ENCODE measurements at places on chromosomes 6 and 20.

- DNase-seq: no peak
Measured at GRCh38 chr6:17220040-17220910, 60.9 kb upstream of the RBM24 start.

DNA sequence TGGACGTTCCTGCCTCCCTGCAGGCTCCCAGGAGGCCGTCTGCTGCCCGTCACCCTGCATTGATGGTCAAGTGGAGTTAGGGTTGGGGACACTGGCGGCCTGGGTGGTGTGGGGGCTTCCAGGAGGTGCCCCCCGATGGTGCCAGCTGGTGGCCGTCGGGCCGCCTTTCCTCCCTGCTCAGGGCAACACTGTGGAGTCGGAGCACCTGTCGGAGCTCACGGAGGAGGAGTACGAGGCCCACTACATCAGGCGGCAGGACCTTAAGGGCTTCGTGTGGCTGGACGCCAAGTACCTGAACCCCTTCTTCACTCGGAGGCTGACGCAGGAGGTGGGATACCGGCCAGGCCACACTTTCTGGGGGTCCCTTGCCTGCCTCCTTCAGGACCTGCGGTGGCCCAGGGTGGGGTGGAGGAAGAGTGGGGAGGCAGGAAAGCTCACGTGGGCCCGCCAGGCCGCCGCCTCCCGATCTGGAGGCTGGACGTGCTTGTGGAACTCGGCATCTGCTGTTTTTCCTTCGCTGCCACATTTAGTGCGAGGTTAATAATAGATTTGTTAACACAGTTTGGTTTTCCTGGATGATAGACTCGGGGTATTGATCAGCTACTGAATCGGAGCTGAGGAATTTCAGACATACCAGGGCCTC lies 28.6 kb downstream of the SPATA2 start:
- no peak for DNase-seq

DNA sequence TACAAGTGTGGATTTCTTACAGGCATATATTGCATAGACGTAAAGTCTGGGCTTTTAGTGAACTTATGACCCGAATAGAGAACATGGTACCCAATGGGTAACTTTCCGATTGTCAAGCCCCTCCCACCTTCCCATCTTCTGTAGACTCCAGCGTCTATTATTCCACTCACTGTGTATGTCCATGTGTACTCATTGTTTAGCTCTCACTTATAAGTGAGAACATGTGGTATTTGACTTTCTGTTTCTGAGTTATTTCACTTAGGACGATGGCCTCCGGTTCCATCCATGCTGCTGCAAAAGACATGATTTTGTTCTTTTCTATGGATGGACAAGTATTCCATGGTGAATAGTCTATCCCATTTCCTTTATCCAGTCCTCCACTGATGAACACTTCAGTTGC lies 306.4 kb downstream of the CD83 start:
- no peak for DNase-seq

DNA sequence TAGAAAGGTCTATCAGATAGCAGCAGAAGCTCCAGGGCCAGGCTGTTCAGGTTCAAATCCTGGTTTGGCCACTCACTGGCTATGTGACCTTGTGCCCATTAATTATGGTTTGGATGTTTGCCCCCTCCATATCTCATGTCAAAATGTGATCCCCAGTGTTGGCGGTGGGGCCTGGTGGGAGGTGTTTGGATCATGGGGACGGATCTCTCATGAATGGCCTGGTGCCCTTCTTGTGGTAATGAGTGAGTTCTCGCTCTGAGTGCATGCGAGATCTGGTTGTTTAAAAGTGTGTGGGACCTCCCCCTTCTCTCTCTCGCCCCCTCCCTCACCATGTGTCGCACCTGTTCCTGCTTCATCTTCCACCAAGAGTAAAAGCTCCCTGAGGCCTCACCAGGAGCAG lies 240.9 kb downstream of the LRFN2 start:
- peak; percentile 7 for DNase-seq

- DNase-seq: peak; percentile 14
Measured at GRCh38 chr20:49052334-49052733, 6.2 kb downstream of the CSE1L start.

DNA sequence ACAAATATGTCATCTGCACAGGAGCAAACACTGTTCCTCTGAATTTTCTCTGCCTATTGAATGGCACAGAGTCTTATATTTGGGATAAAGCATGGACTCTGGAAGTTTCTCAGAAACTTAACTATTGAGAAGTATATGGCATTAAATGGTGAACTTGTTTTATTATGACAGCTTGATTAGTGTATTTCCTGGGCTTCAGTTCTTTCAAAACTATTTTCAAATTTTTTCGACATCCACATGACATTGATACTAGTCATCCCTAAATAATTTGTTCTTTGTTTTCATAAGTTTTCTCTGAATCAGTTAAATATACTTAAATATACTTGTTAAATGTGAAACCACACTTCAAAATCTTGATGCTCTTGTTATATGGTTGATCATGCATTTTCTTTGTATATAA lies 144.0 kb upstream of the TSHZ2 start:
- DNase-seq: no peak

DNA sequence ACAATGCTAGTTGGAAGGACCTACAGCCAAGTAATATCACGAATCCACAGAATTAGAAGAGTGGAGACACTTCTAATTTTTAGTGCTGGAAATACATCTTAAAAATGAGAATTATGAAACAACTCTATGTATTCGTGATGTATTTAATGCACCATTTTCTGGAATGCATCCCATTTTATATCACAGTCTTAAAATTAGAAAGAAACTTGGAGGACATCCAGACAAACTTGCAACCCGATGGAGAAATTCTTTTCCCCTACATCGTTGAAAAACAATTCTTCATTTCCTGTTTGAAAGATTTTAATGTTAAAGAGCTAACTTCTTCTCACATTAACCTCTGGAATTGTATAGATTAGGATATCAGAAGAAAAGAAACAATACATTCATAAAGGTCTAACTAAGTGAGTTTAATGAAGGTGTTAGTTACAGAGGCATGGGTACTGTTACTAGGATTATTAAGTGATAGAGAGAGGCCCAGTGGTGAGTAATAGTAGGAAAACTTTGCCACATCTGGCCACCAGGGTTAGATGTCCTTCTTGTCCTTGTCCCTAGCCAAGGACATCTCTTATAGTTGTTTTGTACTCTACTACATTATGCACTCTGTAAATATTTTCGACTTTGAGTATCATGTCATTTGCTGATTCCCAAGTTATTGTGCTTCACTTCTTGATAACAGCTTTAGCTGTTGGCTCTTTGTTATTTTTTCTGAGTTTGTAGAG lies 502.4 kb upstream of the PTCHD4 start:
- no peak for DNase-seq

DNA sequence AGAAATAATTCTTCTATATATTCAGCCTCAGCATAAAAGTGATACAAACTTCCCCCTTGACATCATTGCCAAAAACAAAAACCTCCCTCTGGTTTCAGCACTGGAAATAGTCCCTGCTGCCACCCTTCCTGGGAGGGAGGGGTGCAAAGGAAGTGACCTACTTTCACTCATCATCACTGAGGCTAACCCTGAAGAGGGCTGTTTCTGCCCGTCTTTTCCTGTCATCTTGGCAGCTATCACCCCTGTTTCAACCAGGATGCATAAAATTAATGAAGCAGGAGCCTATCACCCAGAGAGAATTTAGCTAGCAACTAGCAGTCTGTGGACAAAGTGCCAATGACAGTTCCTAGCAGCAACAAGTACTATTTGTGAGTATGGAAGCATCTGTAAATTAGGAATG lies 397.8 kb downstream of the LAMA2 start:
- DNase-seq: no peak

DNA sequence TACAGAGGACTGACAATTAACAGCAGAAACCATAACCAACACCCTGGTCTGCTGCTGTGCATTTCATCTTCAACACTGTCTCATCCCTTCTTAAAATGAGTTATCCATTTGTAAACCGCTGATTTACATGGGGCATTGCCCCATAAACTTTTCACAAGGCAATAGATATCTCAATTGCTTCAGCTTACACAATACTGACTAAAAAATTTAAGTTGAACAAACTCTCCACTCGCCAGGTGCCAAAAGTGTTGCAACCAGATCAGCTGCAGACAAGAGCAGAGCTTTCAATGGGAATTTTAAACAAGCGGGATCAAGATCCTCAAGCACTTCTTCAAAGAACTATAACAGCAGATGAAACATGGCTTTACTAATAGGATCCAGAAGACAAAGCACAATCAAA lies 183.0 kb downstream of the TASP1 start:
- no peak for DNase-seq

- DNase-seq: no peak
Measured at GRCh38 chr6:116015561-116015960, 45.1 kb downstream of the FRK start.

- DNase-seq: peak; percentile 49
Measured at GRCh38 chr6:153947808-153948447, 91.1 kb upstream of the OPRM1 start.

DNA sequence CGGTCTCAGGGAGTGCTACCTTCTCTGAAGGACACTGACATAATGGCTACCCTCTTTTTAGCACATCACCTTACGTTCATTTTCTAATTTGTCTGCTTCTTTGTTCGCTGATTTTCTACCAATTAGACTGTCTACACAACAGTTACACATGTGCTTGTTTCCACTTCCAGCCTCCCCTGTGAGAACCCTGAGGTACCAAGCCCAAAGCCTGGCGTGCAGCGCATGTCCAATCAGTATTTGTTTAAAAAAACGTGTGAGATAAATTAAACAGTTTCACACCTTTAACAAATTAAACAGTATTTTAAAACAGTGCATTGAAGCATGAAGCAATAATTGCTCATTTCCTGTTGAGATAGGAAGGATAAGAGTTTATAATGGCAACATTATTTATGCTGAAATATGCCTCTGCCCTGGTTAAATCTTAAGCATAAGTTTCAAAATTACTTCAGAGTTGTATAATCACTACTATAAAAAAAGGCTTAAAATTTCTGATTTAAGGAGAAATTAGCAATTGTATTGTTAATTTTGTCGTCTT lies 88.9 kb downstream of the MAP3K5 start:
- DNase-seq: no peak

- DNase-seq: no peak
Measured at GRCh38 chr6:150975136-150975535, 109.6 kb downstream of the MTHFD1L start.
